Stimulated activated CD4-positive, alpha-beta T cell treated with anti-CD3 and anti-CD28 coated beads, Interleukin-1b, Interleukin-23, amount 100 ng/mL, for 1 hour (primary cell): ENCODE measurements at places on chromosomes 16 and 17.

- no peak for DNase-seq
Observed at GRCh38 chr17:19278729-19279128, 41.6 kb downstream of the EPN2 start.

DNA sequence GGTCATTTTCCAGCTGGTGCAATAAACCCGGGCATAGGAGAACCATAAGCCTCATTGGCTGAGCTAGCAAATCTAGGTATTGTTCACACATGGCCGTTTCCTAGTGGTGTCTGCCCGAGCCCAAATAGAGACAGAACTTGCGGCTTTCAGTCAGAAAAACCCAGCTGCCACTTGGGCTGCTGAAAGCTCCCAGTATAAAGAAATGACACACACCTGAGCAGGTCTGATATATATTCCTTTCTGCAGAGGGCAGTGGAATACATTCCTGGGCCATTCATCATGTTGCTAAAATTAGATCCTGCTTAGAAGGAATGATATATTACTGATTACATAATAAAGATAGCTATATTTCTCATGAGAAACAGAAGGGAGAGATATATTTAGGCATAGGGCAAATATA, 83.9 kb upstream of the IRX5 start:
- DNase-seq, result no peak

DNA sequence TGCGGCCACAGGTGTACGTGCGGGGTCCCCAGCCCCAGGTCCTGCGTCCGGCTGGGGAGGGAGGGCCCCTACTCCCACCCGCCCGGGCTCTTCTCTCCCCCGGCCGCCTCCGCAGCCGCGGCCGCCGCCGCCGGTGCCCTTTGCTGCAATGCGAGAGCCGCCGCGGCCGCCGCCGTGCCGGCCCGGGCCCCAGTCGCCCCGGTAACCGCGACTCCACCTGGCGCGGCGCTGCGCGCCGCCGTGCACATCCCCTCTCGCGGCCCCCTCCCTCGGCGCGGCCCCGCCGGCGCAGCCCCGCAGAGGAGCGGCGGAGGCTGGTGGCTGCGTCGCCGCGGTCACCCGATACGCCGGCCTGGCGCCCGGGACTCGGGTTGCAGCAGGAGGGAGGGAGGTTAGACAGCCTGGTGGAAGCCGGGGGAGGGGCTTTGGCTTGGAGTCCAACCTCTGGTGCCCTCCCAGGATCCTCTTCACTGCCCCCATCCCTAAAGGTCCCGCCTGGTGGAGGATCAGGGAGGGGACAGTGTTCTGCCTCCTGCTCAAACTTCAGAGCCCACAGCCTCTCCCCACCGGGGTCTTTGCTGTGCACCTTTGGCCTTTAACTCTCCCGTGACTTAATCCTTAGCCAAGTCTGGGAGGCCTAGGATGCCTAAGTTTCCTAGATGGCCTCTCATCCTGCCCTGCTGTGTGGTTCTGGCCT, 32.9 kb downstream of the SRCIN1 start:
- no peak for DNase-seq

GRCh38 chr16:68764862-68765261, 27.8 kb downstream of the CDH1 start:
- no peak for DNase-seq

DNA sequence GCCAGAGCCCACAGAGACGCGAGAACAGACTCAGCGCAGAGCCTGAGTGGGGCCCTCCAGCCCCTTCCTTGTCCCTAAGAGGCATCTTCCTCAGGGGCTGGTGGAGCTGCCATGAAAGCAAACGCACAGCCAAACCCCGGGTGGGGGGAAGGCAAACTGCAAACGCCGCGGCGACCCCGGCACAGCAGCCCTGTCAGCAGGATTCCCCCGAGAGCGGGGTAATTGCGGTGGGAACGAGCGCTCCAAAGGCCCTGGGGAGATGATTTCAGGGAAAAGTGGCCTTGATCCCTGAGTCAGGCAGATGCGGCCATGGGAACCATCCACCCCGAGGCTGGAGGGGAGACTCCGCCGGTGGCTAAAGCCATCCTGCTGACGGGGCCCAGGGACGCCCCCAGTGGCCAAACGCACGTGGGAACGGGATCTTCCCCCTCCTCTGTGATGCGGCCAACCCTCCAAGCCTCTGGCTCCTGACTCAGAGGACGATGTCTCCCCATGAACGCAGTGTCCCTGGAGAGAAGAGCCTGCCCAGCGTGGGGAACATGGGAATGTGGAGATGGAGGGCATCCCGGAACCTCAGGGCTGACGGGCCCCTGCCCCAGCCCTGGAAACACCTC, 25.1 kb downstream of the SLC7A5 start:
- no peak for DNase-seq

- DNase-seq, result no peak
Observed at GRCh38 chr17:4940555-4941318, 669 bp downstream of the RNF167 start.
